ENCODE measurements at places on chromosomes 13 and 19.

DNA sequence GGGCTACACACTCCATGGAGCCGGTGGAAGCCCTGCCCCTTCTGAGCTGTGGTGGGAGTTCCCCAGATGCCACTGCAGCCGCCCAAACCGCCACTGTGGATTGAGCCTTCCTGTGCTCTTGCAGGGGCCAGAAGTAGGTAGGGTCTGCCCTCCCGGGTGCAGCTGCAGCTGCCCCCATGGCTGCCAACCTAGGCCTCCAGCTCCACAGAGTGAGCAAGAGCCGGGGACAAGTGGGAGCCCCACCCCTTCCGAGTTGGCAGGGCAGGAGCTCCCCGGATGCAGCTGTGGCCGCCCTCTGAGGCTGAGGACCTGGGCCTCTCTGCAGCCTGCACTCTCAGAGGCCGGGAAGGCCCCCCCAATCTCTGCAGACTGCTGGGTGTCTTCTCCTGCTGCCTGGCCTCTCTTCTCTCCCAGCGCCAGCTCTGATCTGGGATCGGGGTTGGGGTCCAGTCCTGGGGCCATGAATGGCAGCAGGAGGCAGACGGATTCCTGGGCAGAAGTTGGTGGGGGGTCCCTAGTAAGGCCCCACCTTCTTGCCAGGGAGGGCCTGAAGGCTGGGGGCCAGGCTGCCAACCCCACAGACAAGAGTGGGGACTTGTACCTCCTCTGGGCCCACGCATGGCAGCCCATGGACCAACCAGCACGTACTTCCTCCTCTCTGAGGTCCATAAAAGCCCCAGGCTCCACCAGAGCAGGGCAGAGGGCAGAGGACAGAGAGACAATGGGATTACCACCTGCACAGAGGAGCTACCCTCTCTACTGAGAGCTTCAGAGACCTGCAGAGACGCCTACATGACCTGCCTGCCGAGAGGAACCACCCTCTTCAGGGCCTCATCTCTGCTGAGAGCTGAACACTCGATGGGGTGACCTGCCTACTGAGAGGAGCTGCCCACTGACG, 28.9 kb downstream of the AP2S1 start:
- peak; percentile 52 for DNase-seq

DNA sequence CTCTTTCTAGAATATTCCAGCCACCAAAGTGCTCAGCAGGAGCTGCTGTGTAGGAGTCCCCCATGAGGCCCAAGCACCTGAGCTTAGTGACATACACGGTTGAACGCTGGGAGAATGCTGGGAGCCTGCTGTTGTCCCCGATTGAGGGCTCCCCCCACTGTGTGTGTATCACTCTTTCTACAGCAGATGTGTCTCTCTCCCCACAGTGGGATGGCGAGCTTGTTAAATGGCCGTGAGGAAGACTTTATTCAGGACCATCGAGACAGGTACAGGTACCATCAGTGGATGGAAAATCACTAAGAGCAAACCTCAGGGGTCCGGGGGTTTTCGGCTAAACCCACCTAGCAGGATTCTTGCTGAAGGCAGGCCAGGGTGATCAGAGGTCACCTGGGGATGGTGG, 22.7 kb downstream of the EPN1 start:
- DNase-seq, result no peak

GRCh38 chr19:12886969-12887747, at the start of gene KLF1:
Gene KLF1, minus strand, starts transcription at chr19:12887201. Its CDS starts 61 bp downstream, at chr19:12887140.
- no peak for DNase-seq

- DNase-seq, result no peak
Observed at GRCh38 chr19:35888398-35888797, 11.9 kb downstream of the NFKBID start.

DNA sequence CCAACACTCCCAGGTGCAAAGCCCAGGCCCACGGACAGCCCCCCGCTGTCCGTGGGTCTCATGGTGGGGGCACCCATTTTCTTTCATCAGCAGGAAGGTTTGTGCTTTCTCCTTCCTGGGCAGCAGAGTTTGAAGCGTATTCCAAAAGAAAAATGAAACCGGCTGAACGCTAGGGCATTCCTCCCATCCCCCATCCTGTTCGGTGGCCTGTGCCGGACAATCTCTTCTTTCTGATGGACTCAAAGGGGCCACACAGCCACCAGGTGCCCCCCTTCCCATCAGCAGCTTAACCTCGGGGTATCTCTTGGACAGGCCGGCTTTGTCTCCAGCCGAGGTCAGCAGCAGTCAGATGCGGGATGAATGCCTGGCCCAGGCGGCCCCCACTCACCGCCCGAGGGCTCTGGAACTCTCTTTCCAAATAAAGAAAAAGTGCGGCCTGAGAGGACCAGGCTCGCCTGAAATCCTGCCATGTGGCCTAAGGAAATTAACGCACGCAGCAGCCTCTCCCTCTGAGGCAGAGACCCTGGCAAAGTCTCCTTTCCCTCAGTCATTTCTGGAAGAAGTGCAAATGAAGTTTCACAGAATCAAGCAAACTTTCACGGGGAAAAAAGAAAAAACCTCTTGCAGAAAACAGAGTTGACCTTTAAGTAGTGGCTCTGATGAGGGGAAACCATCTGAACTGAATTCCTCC, 67.8 kb downstream of the RASA3 start:
- no peak for DNase-seq
